ENCODE measurements at places on chromosomes 6 and 20. TPM values are rescaled to one million over a fixed set of nuclear protein-coding genes. Genes with fewer than 3 reads are reported as not detected.

DNA sequence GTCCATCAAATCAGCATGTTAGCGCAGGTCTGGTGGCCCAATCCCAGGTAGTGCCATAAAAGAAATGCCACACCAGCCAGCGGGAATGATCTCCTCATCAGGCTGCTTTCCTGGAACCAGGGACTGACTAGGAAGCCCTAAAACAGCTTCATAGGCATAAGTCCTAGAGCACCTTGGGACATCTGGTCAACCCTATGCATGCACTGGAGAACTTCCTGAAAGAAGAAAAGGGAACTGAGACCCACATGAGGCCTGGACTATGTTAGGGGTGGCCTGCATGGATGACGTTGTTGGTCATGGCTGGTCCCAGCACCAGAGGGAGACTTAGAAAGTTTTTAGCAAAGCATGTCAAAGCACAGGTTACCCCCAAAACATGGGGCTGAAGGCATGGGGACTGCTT is 7.6 kb upstream of the KCNK16 start:
- DNase-seq, result no peak

The TRIM38 gene
- total RNA-seq, result 11.5 TPM

DNA sequence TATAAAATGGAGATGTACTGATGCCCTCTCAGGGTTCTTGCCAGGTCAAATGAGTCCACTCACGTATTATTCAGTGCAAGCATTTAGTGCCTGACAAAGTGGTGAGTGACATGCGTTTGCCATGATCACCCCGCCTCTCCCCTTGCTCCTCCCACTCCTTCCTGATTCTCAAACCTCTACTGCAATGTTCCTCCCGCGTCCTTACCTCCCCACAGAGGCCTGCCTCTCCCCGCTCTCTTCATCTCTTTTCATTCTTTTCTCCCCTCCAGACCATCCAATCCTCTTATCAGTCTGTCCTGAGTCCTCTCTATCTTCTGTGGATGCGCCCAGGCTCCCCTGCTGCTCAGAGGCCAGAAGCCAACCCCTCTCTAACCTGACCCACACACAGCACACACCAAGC is 40.7 kb downstream of the KCNK5 start:
- DNase-seq, result no peak

- peak; percentile 55 for DNase-seq
Observed at GRCh38 chr6:6915813-6916547, 191.8 kb upstream of the RREB1 start.

DNA sequence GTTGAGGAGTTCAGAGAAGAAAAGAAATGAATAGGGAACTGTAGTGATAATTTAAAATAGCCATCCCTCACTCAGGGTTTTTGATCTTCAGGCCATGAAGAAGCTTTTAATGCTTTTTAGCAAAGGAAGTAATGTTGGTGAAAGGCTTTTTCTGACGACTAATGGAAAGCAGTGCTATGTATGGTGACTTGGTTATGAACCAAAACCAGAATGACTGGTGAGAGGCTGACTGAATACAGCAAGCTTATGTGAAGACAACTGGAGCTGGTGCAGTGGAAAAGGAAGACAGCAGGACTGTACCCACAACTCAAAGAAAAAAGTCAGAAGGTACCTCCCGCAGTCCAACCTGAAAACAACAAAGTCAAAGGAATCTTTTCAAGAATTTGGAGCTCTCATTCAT is 118.8 kb downstream of the PRDM1 start:
- no peak for DNase-seq

DNA sequence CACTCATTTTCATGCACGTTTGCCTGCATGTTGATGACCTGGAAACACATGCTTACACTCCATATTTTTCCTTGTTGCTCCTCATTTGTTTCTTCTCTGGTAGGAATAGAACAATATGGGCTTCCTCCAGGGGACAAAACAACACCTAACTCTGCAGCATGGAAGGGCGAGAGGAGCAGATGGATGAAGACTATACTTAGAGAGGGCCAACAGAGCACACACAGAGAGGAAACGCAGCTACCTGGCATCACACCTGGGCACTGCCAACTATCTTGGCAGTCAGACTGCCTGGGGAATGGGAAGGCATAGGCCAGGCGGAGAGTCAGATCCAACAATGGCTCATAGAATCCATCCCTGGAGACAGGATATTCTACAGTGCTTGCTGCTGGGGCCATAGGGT is 290.9 kb downstream of the CD83 start:
- no peak for DNase-seq

DNA sequence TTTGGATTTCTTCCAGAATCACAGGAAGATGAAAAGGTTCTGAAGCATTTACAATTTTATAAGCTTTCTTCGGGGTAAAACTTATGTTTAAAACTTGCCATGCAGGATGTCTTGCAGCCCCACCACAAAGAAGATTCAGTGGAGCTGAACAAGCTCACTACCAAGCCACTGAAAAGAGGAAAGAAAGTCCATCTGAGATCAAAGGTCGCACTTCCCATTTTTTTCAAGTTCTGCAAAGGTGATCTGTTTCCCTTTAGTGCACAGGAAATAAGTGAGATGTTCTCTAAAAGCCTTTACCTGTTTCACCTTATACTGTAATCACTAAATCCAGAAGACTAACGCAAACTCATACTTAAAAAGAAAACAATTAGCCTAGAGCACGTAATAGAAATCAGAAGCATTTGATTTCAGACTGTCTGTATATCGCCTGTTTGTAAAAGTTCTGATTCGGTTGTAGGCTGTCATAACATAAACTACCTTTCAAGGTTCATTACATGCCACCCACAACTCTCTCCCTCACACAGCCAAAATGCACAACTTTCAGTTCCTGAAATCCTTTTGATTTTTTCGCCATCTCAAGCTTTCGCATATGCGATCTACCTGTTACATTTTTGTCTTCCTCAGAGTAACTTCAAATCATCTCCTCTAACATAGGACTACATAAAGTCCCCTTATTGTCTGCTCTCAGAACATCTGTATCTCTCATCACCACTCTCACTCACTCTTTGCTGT is 1.8 kb downstream of the ECHDC1 start:
- no peak for DNase-seq

The CLVS2 gene
- total RNA-seq, result not detected

GRCh38 chr20:29876911-29877285 is 1380.6 kb upstream of the DEFB115 start:
- peak; percentile 90 for DNase-seq

GRCh38 chr6:14598017-14598864 is 480.7 kb downstream of the CD83 start:
- no peak for DNase-seq

DNA sequence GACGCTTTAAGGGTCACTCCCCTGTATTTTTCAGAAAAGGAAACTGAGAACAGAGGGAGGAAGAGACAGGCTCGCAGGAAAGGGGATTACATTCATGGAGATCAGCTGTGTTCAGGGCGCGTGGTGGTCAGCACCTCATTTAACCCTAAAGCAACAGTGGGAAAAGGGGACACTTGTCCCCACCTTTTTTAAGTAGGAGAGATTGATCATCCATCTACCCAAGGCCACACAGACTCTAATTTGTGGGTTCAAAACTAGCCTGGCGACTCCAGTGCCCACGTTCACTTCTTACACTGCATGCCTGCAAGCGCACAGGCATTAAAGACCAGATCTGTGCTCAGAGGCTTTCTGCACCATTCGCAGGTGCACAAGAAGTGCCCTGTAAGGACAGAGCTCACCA is 167.9 kb upstream of the SNX9 start:
- DNase-seq, result peak; percentile 57

The VIP gene
- total RNA-seq, result 0.48 TPM

The EYA2 gene
- total RNA-seq, result 32.8 TPM

GRCh38 chr6:142322504-142323198 is 20.8 kb downstream of the ADGRG6 start:
- no peak for DNase-seq

Measured in mesenteric fat pad (tissue), 1 donor.